NCI-H1694 treated with DMSO at 0.1 percent for 48 hours (cell line): ENCODE measurements at places on chromosomes 6 and 20.

DNA sequence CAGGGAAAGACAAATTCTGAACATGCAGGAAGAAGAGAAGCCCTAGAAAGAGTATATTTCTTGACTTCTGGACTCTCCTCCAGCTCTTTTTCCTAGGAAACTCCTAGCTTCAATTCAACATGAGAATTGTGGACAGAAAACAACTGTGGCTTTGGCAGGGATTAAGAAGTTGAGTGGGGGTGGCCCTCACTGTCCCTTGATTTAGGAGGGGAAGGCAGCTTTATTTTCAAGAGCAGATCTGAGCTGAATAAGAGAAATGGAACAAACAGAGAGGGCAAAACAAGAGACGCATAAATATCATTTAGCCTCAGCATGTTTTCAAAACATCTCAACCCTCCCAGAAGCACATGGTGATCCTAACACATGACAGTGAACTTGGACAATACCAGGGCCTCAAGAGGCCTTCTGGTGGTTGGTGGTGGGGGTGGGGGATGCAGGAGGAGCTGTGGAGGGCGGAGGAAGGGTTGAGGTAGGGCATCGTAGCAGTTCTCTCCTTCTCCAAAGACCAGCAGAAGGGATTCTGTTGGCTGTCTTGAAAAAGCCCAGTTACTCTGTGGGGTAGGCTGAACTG is 21.1 kb upstream of the TAGAP start:
- DNase-seq: no peak

- DNase-seq: no peak
Measured at GRCh38 chr6:110755411-110755834, 59.8 kb downstream of the CDK19 start.

GRCh38 chr20:4604580-4604979 is 117.1 kb upstream of the PRND start:
- DNase-seq: no peak

GRCh38 chr20:61861054-61861841 is 204.4 kb downstream of the TAF4 start:
- DNase-seq: no peak

- DNase-seq: no peak
Measured at GRCh38 chr20:43379239-43379917, 78.3 kb upstream of the SRSF6 start.

GRCh38 chr6:1745814-1746213 is 136.1 kb downstream of the FOXC1 start:
- no peak for DNase-seq

- DNase-seq: no peak
Measured at GRCh38 chr20:22492497-22492896, 91.9 kb downstream of the FOXA2 start.

- DNase-seq: no peak
Measured at GRCh38 chr6:121896363-121896762, 460.9 kb downstream of the GJA1 start.

DNA sequence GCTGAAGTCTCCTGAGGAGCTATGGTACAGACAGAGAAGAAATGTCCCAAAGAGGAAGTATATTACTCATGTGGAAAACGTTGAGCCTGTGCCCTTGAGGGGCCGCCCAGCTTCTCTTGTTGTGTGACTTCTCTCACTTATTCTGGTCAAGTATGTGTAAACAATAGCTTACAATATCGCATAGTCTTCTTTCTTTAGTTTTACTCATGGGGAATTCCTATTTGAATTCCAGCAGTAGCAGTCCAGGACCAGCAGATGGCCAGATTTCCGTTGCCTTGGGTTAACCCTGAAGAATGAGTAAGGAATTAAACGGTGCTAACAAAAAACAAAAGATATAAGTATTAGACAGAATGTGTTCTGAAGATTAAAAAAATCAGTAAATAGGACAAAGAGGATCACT is 522.0 kb upstream of the GJE1 start:
- DNase-seq: no peak

DNA sequence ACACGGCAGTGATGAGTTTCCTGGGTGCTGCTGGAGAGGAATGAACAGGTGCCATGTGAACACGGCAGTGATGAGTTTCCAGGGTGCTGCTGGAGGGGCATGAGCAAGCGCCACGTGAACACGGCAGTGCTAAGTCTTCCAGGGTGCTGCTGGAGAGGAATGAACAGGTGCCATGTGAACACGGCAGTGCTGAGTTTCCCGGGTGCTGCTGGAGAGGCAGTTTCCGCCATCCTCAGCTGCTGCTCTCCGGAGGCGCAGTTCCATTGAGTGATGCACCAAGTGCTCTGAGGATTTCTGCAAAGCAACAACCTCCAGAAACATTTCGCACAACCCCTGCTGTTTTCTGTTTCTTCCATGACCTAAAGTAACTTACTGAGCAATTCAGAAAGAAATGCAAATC is 155.4 kb downstream of the SMOC2 start:
- no peak for DNase-seq

- DNase-seq: no peak
Measured at GRCh38 chr6:18284261-18284660, 19.9 kb upstream of the DEK start.

DNA sequence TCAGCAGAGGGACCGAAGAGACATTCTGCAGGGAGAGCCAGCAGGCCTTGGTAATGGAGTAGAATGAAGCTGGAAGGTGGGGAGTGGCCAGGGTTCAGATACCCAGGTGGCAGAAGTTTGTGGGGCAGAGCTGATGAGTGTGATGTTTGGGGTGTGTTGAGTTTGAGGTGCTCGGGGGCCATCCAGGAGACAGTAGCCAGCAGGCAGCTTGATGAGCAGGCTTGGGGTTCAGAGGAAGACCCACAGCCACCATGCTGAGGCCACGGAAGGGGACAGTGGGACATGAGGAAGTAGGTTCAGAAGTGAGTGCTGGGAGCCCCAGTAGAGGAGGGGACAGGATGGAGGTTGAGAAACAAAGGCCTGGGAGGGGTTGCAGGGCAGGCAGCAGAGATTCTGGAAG is 11.1 kb upstream of the FOXS1 start:
- no peak for DNase-seq

DNA sequence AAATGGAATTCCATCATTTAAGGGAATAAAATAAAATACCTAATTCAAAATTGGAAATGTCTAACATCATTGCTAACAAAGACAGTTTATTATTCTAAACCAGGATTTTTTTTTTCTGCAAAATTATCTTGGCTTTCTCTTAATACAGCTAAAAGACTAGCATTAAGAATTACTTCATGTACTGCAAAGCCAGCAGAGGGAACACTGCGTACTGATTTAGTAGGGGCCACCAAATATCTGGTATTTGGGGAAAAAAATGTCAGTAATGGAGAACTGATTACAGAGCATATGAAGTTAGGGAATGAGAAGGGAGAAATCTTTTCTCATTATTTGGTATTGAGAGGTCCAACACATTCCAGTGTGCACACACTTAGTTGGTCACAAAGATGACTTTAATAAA is 3.2 kb upstream of the SOX4 start:
- no peak for DNase-seq

DNA sequence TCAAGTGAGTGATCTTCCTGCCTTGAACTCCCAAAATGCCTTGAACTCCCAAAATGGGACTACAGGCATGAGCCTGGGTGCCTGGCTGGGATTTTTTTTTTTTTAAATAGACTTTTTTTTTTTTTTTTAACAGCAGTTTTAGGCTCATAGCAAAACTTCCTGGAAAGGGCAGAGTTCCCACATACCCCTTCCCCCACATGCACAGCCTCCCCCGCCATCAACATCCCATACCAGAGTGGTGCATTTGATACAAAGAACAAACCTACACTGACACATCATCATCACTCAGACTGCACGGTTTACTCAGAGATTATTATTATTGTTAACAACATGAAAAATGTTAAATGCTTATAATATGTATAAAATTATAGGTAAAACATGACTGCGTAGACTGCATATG is 26.0 kb downstream of the UQCC1 start:
- no peak for DNase-seq

- DNase-seq: no peak
Measured at GRCh38 chr20:38144598-38144973, 20.5 kb downstream of the TGM2 start.

DNA sequence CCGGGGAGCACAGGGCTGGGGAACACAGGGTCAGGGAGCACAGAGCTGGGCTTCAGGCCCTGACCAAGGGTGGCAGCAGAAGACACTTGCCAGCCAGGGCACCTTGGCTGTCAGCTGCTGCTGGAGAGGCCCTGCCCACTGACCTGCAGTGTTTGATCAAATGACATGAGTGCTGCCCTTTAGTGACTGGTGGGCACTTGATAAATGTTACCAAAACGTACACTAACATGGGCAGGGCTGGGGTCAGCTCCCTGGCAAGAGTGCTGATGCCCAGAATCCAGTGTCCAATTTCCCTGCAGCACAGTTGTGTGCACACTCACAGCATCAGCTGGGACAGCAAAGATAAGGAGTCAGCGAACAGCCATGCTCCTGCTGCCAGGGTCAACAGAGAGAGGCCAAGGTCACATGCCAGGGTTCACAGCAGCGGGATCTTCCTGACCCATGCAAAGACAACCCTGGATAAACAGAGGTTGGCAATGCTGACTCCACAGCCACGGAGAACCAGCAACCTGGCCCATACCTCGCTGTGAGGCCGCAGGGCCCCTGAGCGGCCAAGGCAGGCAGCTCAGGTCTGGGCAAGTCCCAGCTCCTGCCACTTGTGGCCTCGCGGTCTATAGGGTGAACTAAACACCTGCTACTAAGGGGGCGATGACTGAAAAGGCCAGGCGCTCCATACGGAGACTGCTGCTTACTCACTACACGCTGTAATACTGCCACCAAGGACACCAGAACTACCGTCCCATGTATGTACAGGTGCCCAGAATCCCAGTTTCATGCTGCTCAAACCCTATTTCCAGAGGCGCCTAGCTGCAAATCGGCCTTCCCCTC is 46.3 kb downstream of the NINL start:
- no peak for DNase-seq

- no peak for DNase-seq
Measured at GRCh38 chr6:118316796-118317384, 231.2 kb upstream of the PLN start.

GRCh38 chr6:170553534-170554012 is 466 bp upstream of the PSMB1 start:
- peak; percentile 54 for DNase-seq

DNA sequence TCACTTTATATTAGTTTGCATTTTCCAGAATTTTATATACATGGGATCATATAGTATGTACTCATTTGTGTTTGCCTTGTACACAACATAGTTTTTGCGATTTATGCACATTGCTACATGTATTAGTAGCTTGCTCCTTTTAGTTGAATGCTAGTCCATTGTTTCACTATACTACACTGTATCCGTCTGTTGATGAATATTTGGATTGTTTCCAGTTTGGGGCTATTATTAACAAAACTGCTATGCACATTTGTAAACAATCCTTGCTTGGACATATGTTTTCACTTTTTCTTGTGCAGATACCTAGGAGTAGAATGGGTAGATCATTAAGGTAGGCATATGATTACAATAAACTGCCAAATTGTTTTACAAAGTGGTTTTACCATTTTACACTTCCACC is 3.9 kb upstream of the LRRC1 start:
- DNase-seq: no peak

- DNase-seq: no peak
Measured at GRCh38 chr6:71137973-71138372, 150.6 kb upstream of the OGFRL1 start.

DNA sequence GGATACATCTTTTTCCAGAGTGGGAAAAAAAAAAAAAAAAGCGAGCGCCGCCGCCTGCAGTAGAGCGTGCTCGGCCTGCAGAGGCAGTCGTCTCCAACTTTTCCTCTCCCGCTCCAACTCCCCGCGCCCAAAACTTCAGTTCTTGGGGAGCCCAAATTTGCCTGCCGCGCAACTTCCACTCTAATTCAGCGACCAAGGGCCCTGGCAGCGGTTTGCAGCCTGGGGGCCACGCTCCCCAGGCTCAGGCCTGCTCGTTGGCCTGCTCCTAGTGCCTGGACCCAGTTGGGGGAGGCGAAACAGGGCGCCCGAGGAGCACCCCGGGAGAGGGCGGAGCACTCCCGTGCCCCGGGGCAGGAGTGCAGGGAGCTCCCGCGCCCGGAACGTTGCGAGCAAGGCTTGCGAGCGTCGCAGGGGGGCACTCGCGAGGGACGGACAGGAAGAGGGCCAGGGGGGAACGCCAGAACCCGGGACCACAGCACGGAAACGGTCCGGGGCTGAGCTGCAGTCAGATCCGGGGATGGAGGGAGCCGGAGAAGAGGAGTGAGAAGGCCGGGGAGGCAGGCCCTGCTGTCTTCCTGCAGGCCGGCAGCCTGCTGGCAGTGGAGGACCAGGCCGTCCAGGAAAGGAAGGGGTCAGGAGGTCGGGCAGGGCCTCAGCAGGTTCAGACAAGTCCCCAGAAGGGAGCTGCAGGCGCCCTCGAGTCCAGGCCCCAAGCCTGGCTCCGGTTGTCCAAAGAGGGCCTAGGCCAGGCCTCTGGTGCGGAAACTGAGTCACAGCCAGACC is at the start of gene STX16:
Gene STX16 (plus strand): TSS at position 508 of the 783 bp plus-strand sequence. CDS start 724 bp downstream, outside the sequence.
- peak; percentile 71 for DNase-seq

- DNase-seq: no peak
Measured at GRCh38 chr20:57909763-57910331, 200.0 kb upstream of the PMEPA1 start.

- DNase-seq: no peak
Measured at GRCh38 chr6:151357758-151358436, 33.5 kb downstream of the ZBTB2 start.

DNA sequence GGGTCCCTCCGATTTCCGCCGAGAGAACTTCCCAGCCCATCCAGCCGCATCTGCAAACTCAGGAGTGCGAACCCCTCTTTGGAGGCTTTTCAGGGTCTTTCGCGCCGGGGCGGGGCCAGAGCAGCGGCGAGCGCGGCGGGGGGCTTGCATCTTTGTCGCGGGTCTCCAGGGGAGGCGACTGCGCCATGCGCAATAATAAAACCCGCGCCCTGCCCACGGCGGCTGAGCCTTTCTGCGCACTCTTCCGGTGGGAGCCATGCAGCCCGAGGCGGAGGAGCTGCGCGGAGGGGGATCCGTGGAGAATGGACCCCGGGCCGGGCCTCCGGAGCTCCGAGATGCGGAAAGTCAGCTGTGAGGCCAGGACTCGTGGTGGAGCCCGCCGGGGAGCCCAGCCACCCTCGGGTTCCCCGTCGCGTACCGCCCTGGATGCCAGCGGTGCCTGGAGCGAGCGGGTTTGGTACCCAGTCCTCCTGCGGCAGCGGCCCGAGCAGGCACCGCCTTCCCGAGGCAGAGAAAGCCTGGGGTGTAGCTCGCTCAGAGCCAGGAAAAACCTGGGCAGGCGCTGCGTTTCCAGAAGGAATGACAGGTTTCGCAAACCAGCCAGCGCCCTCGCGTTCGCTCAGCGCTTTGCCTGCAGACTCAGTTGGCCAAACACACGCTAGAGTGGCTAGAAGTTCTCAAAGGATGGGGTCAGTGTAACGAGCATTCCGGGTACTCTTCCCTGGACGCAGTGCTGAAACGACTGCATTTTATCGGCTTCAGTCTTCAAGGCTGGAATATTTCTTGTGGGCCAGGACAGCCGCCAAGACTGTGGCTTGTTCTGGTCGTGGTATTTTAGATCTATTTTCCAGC is 1.2 kb downstream of the AKAP12 start:
- peak; percentile 44 for DNase-seq

DNA sequence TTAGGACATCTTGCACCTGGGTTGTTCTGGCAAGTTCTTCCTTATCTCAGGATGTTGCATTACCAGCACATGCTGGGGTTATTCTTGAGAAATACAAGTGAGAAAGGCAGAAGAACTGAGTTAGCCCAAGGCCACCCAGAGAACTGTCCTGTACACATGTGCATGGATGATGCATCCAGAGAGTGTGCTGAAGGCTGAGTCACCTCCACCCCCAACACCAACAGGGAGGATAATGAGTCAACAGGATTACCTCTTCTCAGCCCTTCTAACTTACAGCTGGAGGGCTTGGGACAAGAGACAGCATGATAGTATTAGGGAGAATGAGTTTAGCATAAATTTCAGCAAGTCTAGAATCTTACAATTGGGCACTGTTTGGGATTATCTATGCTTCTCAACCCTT is 8.5 kb downstream of the SCGN start:
- no peak for DNase-seq
